ENCODE measurements at places on chromosomes 1 and 21.

DNA sequence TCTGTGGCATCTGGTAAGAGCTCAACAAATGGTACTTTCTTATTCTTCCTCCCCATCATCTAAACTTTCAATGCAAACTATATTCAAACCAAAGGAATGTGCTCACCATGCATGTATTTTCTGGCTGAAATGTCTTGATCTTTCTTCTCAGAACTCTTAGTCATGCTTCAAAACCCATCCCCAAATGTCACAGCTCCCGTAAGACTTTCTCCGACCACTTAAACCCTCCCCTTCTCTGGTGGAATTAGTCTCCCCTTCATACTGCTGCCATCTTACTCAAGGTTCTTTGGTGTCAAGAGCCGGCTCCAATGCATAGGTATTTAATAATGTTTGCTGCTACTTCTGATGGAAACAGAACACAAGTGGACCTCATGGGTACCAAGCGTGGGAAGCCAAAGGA is 538.1 kb downstream of the MATN1 start:
- no peak for DNase-seq

GRCh38 chr1:87683196-87683956 is 354.7 kb downstream of the LMO4 start:
- DNase-seq, result no peak

- DNase-seq, result no peak
Observed at GRCh38 chr1:108592030-108592759, 32.3 kb downstream of the EEIG2 start.

- no peak for DNase-seq
Observed at GRCh38 chr1:185315445-185316071, 1.5 kb downstream of the IVNS1ABP start.

DNA sequence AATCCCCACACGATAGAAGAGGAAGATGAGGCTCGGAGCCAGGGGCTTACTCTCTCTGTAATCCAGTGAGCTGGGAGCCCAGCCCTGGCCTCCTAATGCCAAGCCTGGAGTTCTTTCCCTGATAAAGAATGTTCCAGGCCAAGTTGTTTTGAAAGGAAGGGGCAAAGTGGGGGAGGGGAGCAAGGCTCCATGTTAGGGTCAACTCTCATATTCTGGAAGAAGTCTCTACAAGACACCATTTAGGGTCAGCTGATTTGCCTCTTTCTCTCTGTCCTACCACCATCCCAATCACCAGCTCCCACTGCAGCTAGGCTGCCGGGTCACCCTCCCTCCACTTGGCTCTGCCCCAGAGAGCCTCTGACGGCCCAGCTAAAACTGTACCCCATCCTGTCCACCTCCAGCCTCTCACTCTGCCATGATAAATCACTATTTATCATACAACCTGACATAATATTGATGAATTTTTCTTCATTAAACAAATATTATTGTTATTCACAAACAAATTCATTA is 95.0 kb downstream of the GLIS1 start:
- no peak for DNase-seq

GRCh38 chr1:160550572-160551034 is 27.5 kb upstream of the SLAMF6 start:
- DNase-seq, result no peak

Data from AG08395 (cell line).